PC-9 (cell line): ENCODE measurements at places on chromosomes 11 and 22. TPM values are rescaled to one million over a fixed set of nuclear protein-coding genes. Genes with fewer than 3 reads are reported as not detected.

Gene CHADL
- total RNA-seq, result 0.63 and 0.74 TPM in 2 replicates

Gene MMP12
- total RNA-seq, result not detected in 2 replicates

Gene INCENP
- total RNA-seq, result 122 and 154 TPM in 2 replicates

- no peak overlapping the region for H3K4me3 ChIP-seq
- no peaks in the 10 kb centered on the region for H3K4me1 ChIP-seq
- no peak for DNase-seq
Measured at GRCh38 chr11:6012035-6012668, 5.4 kb upstream of the OR56A4 start.

GRCh38 chr11:74139151-74139918 lies 31.5 kb downstream of the C2CD3 start:
- H3K4me3 ChIP-seq, result no peak overlapping the region; the same call in 1 of the 2 replicates
- DNase-seq, result no peak
- H3K27ac ChIP-seq, result peak overlapping the region; percentile 91
- peaks cover 45% of the 10 kb centered on the region for H3K4me1 ChIP-seq
- peaks cover 17% of the 10 kb centered on the region for H3K36me3 ChIP-seq

- DNase-seq, result no peak
- H3K36me3 ChIP-seq, result no peaks in the 10 kb centered on the region
- H3K4me3 ChIP-seq, result no peak overlapping the region
- H3K27ac ChIP-seq, result no peak overlapping the region
- H3K4me1 ChIP-seq, result no peaks in the 10 kb centered on the region
- peaks cover 44% of the 10 kb centered on the region for H3K27me3 ChIP-seq
Measured at GRCh38 chr11:113549611-113550578, 74.7 kb upstream of the DRD2 start.

GRCh38 chr22:24153353-24153752 lies 27.9 kb upstream of the SUSD2 start:
- no peak overlapping the region for H3K4me3 ChIP-seq
- H3K27me3 ChIP-seq, result no peaks in the 10 kb centered on the region
- H3K27ac ChIP-seq, result no peak overlapping the region
- DNase-seq, result no peak
